ENCODE measurements at places on chromosomes 16 and 17.

GRCh38 chr17:61245706-61246135 lies 153.9 kb upstream of the TBX2 start:
- DNase-seq = no peak

DNA sequence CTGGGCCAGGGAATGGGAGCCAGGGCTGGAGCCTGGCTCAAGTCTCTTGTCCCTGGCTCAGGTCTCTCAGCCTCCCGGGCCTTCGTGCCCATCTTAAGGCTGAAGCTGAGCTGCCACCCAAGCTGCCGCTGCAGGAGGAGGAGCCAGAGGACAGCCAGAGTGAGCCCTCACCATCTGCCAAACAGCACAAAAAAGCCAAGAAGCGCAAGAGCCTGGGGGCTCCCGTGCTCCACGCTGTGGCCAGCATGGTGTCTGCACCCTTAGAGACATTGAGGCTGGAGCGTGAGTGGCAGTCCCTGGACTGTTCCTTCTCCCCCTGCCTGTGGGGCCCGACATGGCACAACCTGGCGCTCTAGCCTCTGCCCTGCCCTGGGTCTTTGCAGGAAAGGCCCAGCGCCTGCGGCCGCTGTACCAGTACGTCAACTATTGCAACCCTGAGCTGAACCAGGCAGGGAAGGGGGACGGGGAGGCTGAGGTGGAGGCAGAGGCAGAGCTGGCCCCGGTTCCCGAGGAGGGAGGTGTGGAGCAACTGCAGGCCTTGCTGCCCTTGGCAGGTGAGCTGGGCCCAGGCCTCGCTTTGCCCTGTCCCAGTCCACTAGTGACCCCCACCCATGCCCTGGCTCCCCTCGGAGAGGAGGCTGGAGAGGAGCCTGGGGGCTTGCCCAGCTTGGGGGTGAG lies 1.3 kb downstream of the C16orf86 start:
- DNase-seq = peak; percentile 85

- peak; percentile 63 for DNase-seq
Observed at GRCh38 chr17:77451245-77451893, 310.6 kb downstream of the SEC14L1 start.

- DNase-seq = no peak
Observed at GRCh38 chr17:70021726-70022125, 53.3 kb upstream of the KCNJ16 start.

GRCh38 chr16:79740252-79740651 lies 139.7 kb upstream of the MAF start:
- no peak for DNase-seq

GRCh38 chr17:68320943-68321555 lies 29.8 kb downstream of the ARSG start:
- DNase-seq = no peak

- no peak for DNase-seq
Observed at GRCh38 chr17:66476014-66476413, 173.6 kb downstream of the PRKCA start.

GRCh38 chr16:63943566-63943965 lies 1178.3 kb downstream of the CDH11 start:
- DNase-seq = no peak

DNA sequence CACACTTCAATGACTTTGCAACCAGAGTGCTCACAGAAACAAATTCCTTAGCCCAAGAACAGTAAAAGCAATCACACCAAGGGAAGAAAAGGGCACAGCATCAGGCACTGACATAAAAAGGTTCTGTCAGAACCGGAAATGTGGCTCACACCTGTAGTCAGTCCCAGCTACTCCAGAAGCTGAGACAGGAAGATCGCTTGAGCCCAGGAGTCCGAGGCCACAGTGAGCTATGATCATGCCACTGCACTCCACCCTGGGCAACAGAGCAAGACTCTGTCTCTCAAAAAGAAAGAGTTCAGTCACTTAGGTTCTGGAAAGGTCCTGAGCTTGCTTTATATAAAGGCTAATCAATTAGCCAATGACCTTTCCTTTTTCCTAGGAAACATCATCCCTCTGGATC lies 22.7 kb downstream of the YWHAE start:
- no peak for DNase-seq

GRCh38 chr16:10339777-10340732 lies 45.8 kb upstream of the ATF7IP2 start:
- DNase-seq = no peak

- no peak for DNase-seq
Observed at GRCh38 chr17:3879591-3880417, 13.0 kb downstream of the CAMKK1 start.

DNA sequence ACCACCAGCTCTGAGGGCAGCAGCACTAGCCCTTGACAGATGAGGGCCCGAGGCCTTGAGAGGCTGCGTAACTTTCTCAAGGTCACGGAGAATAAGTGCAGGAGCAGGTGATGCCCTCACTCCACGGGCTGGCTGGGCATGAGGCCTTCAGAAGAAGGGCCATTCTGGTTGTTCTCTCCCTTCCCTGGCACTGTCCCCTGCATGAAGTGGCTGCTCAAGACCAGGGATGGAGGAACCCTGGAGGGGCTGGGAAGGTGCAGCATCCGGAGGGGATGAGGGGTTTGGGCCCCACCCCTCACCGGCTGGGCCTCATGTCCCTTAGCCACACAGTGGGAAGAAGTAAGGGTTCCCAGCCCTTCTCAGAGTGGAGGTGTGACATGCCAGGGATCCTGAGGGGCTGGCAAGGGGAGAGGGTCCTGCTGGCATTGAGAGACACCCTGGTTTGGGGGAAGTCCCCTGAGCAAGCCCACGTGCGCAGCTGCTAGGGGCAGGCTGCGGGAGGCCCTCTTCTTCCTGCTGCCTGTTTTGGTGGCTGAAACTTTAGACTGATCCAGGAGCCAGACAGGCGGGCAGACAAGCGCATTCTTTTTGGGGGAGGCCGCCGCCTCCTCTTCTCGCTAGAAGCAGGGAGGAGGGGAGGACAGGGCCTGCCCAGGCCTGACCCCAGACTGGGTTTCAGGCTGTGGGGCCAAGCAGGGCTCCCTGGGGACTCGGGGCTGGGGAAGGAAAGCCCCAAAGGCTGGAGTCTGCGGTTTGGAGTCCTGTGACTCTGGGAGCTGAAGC lies 74.0 kb downstream of the N4BP1 start:
- DNase-seq = no peak

DNA sequence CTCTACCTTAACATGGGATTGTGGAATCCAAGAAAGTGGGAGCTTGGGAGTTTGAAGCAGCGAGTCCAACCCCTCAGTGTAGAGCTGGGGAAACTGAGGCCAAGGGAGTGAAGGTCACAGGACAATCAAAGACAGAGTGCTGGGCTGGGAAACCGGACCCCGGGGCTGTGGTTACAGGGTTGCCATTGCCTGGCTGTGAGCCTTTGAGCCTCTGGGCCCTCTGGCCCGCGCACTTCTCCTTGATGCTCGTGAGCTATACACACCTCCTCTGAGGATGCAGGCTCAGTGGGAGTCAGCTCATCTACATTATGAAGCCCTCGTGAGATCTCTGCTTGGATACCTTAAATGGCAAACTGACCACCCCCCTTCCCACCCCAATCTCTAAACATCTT lies 2.1 kb downstream of the ABCC3 start:
- no peak for DNase-seq

GRCh38 chr17:27904534-27905446 lies 11.6 kb upstream of the LYRM9 start:
- DNase-seq = no peak

GRCh38 chr16:89811321-89811720 lies 5.1 kb downstream of the FANCA start:
- peak; percentile 29 for DNase-seq

GRCh38 chr16:89116341-89117226 lies 22.9 kb downstream of the ACSF3 start:
- DNase-seq = no peak

- peak; percentile 87 for DNase-seq
Observed at GRCh38 chr16:77211880-77212740, 12.9 kb downstream of the SYCE1L start.

- DNase-seq = peak; percentile 84
Observed at GRCh38 chr17:63446753-63447470, 806 bp upstream of the CYB561 start.

GRCh38 chr16:57352636-57353047 lies 5.9 kb upstream of the CCL22 start:
- no peak for DNase-seq

- DNase-seq = no peak
Observed at GRCh38 chr17:9549215-9549614, 26.4 kb downstream of the STX8 start.

DNA sequence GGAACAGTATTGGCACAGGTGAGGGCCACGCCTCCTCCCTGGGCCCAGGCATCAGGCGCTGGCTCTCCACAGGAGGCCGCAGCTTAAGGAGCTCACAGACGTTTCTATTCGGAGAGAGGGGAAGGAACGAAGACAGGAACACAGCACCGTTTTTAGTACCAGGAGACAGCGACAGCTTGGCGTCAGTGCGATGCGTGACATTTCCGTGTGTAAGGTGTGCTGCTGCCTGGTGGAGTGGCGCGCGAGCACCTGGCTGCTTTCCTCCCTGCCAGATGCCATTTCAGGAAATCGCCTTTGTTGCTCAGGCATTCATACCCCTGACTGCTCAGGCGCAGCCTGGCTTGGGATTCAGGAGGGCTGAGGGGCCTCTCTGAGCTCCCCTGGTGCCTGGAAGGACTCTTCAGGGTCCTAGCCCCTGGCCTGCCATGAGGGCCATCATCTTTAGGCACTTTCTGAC lies 367.5 kb downstream of the CPPED1 start:
- DNase-seq = peak; percentile 33

GRCh38 chr16:46612121-46612520 lies 9.1 kb downstream of the SHCBP1 start:
- no peak for DNase-seq

GRCh38 chr16:8806272-8806983 lies 8.8 kb downstream of the PMM2 start:
- DNase-seq = no peak

DNA sequence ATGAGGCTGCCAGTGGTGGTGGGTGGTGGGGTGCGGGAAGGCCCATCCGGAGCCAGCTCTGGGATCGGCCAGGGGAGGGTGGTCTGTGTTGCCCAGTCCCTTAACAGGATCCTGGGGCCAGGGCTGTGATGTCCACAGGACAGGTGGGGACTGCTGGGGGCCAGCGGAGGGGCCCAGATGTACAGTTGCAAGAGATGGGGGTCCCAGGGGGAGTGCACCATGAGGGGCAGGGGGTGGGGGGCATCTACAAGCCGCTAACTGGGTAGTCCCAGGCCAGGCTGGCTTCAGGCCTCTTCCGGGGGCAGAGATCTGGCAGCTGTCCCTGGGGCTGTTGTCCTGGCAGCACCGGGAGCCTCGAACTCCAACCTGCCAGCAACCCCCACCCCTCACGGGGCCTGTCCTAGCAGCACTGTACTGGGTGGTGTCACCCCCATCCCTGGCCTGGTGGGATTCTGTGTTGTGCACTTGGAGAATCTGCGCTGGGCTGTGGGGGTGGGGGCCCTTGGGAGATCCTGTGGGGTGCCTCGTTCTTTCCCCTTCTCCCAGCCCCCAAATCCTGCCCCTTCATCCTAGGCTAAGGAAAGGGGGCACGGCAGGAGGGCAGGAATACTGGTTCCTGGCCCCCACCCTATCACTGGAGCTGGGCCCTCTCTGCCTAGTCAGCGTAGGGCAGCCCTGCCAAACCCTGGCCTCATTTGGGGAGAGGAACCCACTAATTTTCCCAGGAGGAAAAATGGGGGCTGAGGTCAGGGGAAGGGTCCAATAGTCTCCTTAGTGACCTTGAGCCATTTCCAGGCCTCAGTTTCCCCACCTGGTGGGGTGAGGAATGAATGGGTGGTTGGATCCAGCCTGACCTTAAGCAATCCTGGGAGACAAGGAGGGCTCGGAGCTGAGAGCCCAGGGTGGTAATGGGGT lies 1.4 kb downstream of the MTSS2 start:
- no peak for DNase-seq

- no peak for DNase-seq
Observed at GRCh38 chr16:25827709-25828108, 135.9 kb downstream of the HS3ST4 start.

- no peak for DNase-seq
Observed at GRCh38 chr17:76184290-76184689, 43.2 kb upstream of the FOXJ1 start.

GRCh38 chr17:71870546-71870862 lies 250.3 kb upstream of the SOX9 start:
- no peak for DNase-seq

- no peak for DNase-seq
Observed at GRCh38 chr16:66166490-66166889, 200.0 kb upstream of the CDH5 start.

GRCh38 chr17:82832881-82833475 lies 6.8 kb downstream of the ZNF750 start:
- DNase-seq = no peak

- DNase-seq = no peak
Observed at GRCh38 chr16:52591471-52591870, 44.5 kb upstream of the TOX3 start.

DNA sequence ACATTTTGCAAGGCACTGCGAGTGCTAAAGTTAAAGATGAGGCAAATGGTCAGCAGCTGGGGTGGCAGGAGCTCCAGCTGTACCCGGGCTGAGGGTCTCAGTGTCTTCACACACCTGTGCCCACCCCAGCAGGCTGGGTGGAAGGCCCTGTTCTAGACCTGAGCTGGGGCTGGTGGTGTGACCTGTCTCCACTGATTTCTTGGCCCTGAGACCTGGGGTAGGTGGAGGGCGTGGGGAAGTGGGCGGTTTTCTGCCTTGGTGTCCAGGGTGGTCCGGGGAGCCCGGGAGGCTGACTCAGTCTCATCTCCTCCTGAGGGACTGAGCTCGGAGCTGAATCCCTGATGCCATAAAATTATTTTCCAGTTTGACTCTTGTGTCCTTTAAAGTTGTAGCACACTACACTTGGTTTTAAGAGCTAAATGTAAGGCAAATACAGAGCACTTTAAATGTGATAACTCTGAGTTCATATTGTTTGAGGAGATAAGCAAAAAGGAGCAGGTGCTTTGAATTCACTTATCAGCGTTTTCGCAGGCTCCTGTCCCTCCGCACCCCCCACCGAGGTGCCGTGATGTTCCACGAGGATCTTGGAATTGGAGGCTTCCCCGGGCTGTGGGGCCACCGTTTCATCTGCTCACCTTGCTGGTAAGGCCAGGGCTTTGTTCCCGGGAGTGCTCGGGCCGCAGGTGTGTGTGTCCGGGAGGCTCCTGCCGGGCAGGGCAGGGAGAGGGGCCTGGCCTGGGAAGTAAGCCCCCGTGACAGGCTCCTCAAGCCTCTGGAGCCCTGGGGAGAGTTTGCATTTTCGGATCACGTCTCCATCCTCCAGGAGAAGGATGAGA lies 117.0 kb downstream of the AATF start:
- no peak for DNase-seq

DNA sequence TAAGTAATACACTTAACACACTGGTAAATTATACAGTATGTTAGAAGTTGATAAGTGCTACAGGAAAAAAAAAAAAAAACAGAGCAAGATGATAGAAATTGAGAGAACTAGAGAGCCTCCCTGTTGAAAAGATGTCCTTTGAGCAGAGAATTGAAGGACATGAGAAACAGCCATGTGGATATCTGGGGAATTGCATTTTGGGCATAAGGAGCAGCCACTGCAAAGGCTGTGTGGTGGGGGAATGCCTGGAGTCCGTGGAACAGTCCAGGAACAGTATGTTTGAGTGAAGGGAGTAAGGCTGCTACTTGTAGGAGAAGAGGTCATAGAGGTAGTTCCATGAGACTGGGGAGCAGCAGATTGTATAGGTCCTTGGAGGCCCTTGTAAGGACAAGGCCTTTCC lies 178.4 kb downstream of the FTO start:
- DNase-seq = no peak

- DNase-seq = no peak
Observed at GRCh38 chr16:11824362-11824761, 27.0 kb downstream of the RSL1D1 start.

All from NCI-H510A treated with DMSO at 0.1 percent for 48 hours (cell line).